ENCODE measurements at places on chromosomes 2 and 18.
A peak's percentile ranks its signal among the peaks of the same experiment; 100 is the strongest.

DNA sequence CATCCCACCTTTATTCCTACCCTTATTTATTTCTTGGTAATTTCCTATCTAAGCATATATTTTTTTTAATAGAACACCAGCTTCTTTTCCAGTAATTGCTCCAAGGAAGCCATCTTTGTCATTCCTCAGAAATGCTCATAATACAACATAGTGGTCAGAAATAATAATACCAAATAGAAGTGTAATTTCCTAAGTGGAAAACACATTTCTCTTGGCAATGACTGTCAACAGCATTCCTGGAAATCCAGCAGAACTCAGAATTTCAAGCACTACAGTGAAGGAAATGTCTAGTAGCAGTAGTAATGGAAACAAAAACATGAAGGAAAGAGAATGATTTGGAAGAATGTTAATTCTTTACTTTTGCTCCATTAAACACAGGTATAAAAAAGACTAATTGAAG lies 56.6 kb downstream of the GDF7 start:
- DNase-seq = no peak

DNA sequence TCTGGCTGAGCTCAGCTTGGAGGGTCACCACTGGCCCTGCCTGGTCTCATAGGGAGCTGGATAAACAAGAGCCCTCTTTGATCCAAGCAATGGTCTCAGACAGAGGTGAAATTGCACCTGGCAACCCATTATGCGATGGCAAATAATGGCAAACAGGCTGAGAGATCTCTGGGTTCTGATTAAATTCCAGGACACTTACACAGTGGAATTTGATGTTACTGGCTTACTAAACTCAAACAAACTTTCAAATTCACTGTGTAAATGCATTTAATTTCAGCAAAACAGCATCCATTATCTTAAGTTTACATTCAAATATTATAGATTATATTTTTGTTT lies 19.5 kb upstream of the STAT4 start:
- no peak for DNase-seq

DNA sequence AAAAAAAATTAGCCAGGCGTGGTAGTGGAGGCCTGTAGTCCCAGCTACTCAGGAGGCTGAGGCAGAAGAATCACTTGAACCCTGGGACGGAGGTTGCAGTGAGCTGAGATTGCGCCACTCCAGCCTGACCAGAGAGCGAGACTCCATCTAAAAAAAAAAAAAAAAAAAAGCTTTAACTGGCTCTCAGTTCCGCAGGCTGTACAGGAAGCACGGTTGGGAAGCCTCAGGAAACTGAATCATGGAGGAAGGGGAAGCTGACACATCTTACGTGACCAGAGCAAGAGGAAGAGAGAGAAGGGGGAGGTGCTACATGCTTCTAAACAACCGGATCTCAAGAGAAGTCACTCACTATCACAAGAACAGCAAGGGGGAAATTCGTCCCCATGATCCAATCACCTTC lies 505.6 kb upstream of the SLC8A1 start:
- no peak for DNase-seq

DNA sequence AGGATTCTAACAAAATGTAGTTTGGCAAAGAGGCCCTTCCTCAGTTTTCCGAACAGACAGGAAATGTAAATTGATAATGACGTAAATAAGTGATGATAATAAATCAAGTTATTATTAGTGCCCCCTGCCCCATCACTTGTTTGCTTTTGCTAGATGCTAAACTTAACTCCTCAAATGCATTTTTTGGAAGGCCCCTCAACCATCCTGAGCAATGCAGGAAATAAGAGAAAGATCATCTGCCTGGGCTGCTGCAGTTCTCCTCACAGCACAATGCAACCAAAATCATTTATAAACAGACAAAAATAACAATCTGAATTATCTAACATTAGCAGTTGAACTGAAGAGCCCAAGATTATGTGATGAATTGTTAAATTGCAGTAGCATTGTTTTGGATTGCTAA lies 62.6 kb upstream of the PSMD14 start:
- DNase-seq = no peak

GRCh38 chr2:63050334-63051041 lies at the start of gene OTX1:
TSS of gene OTX1 (plus strand) at chr2:63050830. CDS start at chr2:63052991, 2,161 bp downstream.
- DNase-seq = peak; percentile 33

DNA sequence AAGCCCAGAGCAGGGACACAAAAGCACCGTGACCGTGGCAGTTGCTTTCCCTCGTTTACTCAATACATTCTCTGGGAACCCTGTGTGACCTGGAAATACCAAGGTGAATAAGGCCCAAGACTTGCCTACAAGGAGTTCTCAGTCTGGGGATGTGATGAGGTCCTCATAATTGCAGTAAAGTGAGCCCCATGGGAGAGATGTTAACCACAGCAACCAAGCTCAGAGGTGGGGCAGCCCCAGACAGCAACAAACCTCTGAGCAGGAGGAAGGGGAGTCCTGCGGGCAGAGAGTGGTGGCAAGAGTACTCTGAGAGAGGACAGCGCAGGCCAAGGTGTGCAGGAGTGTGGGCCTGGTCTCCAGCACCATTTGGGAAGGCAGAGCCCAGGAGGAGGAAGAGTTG lies 91.6 kb downstream of the TTC32 start:
- DNase-seq = no peak

DNA sequence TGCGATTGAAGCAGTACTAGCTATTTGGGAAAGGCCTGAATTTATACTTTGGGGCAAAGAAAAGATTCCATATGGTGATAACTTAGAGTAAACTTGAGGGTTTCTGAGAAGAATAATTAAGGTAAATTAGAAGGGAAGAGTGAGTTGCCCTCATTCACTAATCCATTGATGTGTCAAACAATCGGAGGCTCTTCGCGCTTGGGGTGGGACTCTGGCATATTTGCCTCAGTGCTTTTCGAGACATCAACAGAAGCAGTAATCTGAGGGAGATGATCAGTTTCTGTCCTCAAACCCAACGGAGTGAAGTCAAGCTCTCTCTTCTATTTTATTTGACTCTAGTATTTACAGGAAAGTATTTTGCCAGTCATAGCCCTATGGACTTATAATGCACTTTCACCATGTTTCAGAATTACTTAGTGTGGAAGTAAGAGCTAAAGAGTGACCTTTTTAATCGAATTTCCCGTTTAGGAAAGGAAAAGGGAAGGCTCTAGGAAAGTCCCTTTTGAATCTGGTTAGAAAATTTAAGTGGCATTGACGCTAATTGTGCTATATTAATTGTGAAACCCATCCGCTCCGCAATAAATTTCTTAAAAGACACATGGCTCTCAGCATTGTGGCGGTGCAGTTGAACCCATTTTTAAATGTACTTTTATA lies 1.3 kb downstream of the RAB10 start:
- DNase-seq = no peak

- no peak for DNase-seq
These were observed 506 bp downstream of the BMPR2 start for GRCh38 chr2:202376460-202377206.

DNA sequence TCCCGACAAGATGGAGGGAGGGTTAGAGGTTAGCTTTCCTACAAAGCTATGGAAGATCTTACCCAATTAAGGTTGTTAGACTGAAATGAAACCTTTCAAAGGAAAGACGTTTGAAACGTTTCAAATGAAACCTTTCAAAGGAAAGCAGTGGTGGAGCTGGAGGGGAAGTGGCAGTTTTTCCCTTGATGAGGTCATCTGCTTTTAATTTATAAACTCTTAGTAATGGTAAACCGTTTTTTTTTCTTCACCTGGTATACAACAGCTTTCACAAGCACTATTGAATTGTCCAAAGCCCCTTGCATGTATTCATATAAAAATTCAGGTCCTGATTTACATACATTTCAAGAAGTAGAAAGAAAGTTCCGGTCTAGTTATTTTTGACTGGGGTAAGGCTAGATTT lies 7.4 kb downstream of the PMAIP1 start:
- DNase-seq = no peak

Measured in keratinocyte (primary cell).